ENCODE measurements at places on chromosomes 4 and X.

DNA sequence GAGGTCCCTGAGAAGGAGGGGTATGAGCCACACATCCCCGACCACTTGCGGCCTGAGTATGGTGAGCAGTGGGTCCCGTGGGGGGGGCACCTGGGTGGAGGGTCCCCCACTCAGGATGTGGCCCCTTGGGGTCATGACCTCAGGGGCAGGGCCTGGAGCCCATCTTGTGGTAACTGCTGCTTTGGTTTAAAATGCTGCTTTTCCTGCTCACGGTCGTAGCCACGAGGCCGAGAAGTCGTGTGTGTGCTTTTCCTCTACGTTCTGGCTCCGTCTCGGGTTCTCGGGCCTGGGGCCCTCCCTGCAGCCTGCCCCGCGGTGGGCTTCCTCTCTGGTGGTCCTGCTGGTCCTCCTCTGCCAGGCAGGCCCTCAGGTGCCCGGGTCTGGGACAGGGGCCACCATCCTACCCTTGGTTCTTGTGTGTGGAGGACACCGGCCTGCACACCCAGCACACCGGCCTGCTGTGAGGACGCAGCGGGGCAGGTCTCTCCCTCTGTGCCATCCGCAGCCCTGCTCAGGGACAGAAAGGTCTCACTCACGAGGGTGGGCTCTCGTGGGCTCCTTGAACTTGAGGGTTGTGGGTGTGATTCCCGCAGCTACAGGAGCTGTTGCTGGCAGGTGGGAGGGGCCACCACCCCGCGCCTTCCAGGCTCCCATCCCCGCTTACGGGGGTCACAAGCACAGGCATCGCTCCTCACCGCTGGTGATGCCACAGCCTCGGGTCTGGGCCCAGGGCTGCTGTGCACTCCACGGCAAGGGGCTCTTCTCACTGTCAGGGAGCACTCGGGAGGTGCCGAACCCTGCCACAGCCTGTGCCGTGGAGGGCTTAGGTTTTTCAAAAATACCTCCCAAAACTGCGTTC is 19.6 kb downstream of the UVSSA start:
- no peak for DNase-seq

- peak; percentile 73 for DNase-seq
Measured at GRCh38 chrX:10620121-10620699, at the start of gene MID1. TSS of gene MID1 (minus strand) at chrX:10620585. CDS start at chrX:10567547, 53,038 bp downstream.

DNA sequence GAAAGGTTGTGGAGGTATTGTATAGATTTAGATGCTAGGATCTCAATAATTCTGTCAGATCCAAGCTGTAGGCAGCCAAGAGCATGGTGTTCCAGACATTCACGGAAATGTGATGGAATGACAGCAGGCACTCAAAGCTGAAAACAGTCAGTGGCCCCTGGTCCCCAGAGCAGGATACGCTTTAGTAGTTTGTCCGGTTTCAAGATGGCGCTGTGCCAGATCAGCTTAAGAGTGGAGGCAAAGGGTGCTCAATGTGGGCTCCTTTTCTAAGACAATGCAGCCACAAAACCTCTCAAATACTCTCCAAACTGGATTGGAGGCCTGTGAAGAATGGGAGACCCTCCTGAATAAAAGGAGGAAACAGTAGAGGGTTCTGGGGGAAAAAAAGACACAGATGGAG is 291.2 kb upstream of the HS3ST1 start:
- DNase-seq, result no peak

DNA sequence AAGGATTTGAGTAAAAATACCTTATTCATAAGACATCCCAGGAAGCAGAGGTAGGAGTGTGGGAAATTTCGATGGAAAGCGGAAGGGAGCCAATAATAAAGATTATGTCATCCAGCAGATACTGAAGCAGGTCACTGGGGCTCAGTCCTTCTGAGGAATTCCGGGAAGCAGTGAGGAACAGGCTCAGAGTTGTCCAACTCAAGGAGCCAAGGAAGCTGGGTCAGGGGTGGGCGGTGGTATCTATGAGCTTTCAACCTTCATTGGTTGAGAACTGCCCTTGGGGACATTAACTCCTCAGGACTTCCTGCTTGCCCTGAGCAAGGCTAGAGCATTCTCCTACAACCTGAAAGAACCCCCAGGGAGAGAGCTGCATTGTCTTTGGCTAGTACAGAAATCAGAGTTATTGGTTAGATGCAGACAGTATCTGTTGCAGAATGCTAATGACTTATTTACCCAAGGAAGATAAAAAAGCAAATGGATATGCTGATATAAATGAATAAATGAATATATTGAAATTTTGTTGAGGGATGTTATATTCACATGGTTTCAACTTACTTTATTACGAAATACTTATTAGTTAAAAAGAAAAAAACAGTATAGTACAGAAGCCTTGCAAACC is 68.2 kb downstream of the DMP1 start:
- DNase-seq, result no peak

GRCh38 chrX:38260231-38260630 is 39.6 kb upstream of the SRPX start:
- peak; percentile 3 for DNase-seq
